Sigmoid colon (tissue), 7 donors: ENCODE measurements at places on chromosomes 5 and 9. TPM values are rescaled to one million over a fixed set of nuclear protein-coding genes. Genes with fewer than 3 reads are reported as not detected.

The KCNN2 gene
- not detected for polyA plus RNA-seq

DNA sequence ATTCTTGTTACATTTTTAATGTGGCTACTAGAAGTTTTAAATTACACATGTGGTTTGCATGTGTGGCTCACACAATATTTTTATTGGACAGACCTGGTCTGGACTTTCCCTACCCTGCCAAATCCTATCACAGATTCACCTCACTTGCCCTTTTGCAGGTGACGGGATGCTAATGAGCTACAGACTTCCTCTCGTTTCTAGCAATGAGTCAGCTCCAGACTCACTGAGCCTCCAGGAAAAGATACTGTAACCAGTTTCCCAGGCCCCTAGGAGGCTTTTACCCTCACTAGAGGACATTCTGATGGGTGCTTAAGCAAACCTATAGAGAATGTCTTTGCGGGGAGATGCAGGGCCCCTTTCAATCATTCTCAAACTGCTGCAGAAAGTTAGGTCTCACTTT lies 135.4 kb downstream of the WDR41 start:
- H3K4me3 ChIP-seq, result no peak overlapping the region
- H3K4me1 ChIP-seq, result no peaks in the 10 kb centered on the region
- H3K27ac ChIP-seq, result no peak overlapping the region
- no peaks in the 10 kb centered on the region for H3K36me3 ChIP-seq
- DNase-seq, result no peak

DNA sequence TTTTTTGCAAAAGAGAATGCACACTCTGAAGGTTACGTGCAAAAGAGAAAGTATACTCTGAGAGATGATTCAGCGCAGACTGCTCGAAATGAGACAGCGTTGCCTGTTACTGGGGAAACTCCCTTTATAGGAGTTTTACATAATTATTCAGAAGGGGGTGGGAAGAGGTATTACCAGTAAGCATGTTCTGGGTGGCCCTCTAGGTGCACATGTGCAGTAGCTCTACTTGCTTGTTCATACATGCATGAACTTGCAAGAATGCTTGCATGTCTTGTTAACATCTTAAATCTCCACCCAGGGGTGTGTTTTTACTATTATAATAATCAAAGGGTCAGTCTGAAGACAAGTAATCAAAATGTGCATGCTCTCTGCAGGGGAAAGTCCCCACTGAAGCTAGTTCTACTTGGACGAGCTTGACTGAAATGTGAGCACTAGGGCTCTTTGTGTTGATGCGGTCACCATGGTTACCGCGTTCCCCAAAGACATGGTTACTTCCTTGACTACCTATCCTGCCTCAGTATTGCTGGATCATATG lies 75.5 kb downstream of the SGCD start:
- H3K27me3 ChIP-seq, result no peaks in the 10 kb centered on the region
- H3K36me3 ChIP-seq, result no peaks in the 10 kb centered on the region
- H3K27ac ChIP-seq, result no peak overlapping the region
- no peak overlapping the region for H3K4me3 ChIP-seq

The NXNL2 gene
- polyA plus RNA-seq, result 0.16 TPM
